CD4-positive, alpha-beta T cell treated with Interleukin-1 beta for 1 hour (primary cell): ENCODE measurements at places on chromosomes 16 and 17.

GRCh38 chr16:78251115-78251514 lies 151.7 kb downstream of the WWOX start:
- DNase-seq: no peak

DNA sequence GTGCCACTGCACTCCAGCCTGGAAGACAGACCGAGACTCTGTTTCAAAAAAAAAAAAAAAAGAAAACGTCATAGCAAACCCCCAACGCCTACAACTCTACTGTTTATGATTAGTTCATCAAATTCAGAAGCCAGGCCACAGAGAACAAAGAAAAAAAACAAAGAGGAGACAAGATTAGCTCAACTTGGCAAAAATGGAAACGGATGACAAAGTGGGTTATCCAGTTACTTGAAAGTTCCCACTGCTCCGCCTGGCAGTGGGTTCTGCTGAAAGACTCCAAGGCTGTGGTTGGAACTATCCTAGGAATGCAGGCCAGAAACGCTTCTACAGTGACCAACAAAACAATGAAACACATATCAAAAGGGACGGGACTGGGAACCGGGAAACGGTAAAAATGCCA lies 53.1 kb downstream of the MRM3 start:
- no peak for DNase-seq

DNA sequence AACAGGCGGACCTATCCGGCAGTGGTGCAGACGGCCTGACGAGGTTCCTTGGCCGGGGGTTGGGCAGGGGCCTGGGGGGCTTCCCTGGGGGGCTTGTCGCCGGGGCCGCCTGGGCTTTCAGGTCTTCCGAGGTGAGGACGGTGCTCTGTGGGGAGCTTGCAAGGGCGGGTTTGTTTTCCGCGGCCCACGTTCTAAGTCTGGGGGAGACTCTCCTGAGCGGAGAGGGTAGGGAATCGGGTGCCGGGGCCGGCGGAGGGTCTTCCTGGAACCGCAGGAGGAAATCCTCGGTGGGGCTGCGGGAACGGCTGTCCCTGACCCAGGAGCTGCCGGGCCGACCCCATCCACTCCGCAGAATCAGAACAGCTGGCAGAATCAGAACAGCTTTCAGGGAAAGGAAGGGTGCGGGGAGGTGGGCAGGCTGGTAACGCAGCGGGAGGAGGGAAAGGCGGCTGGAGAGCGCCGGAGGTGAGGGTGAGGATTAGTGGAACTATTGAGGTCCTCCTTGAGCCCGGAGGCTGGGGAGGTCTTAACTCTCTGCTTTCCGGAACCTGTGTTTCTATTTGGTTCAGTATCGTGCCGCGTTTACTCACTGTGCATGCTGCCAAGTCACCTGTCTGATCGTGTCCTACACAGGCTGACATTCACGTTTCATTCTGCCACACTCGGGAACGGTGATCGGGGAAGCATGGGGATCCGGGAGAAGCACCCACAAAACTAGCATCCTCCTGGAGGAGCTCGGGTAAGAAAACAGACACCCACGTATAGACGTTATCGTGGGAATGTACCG lies 28.9 kb downstream of the CPSF4L start:
- DNase-seq: no peak

GRCh38 chr17:42704837-42705494 lies 22.6 kb downstream of the CNTNAP1 start:
- no peak for DNase-seq

GRCh38 chr16:11869353-11870228 lies 18.2 kb upstream of the RSL1D1 start:
- no peak for DNase-seq

GRCh38 chr17:12789075-12789480 lies 220 bp upstream of the ARHGAP44 start:
- no peak for DNase-seq

- no peak for DNase-seq
Measured at GRCh38 chr17:40427002-40427491, 9.4 kb upstream of the TOP2A start.

GRCh38 chr16:78896280-78896679 lies 704.3 kb downstream of the MAF start:
- peak; percentile 64 for DNase-seq

GRCh38 chr17:48835971-48836370 lies 5.1 kb downstream of the CALCOCO2 start:
- DNase-seq: peak; percentile 24

DNA sequence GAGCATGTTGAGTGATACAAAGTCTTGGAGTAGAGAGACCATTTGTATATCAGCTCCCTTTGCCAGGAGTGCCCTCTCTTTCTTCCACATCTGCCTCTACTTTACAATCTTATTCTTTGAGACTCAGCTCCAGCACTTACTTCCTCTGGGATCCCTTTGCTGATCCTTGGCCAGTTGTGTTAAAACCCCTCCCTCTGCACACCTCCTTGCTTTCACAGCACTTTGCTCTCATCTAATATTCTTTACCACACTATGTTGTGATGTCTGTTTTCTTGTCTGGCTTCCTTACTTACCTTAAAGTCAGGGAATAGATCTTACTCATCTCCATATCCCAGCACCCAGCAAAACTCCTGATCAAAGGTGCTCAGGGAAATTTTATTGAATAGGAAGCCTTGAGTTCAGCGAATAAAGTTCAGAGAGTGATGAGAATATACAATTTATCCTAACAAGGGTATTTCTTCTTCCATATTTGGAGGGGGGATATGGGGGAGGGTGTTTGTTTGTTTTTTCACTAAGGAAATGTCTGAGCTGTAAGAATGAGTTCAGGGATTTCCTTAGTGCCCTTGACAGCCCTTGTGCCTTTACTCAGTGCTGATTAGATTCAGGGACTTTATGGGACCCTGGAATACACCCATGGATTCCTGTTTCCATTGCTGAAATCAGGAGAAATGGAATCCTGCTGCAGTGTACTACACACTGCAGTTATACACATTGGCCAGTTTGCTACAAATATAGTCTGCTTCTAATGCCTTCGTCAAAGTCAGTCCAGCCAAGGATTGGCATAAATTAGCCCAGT lies 32.0 kb downstream of the MRTFB start:
- DNase-seq: no peak

GRCh38 chr17:66717641-66718058 lies 117.3 kb upstream of the CACNG5 start:
- no peak for DNase-seq

DNA sequence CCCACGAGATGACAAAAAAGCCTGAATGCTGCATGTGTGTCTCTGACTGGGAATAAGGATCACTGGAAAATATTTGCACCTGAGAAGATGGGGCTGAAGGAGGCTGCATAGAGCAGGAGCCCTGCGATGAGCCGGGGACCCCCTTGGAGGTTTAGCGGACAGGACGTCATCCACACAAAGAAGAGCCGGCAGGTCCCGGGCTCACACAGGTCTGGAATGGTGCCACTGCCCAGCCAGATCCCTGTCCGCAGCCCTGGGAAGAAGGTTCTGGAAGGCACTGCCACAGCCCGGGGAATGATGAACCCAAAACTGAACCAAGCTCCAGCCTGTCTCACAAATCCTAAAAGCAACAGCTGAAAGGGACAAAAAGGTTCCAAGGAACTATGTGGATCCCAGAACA lies 101.8 kb downstream of the ANKRD11 start:
- DNase-seq: no peak
